ENCODE measurements at places on chromosomes 5 and 9.

DNA sequence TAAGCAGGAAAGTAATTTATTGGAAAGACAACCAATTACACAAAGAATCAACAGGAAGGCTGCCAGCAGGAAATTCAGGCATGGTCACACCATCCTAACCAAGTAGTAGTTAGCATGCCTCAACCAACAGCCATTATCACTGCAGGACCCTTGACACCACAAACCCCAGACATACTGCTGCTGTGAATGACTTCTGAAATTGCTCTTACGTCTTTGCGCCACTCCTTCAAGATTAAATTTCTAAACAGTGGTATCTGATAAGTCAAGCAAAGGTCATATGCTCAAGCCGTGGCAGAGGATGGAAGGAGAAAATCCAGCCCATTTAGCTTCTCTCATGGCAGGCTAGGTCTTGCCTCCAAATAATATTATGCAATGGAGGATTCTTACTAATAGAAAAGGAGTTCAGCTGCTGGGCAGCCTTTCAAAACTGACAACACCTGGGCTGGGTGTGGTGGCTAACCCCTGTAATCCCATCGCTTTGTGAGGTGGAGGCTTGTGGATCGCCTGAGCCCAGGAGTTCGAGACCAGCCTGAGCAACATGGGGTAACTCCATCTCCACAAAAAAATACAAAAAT lies 5.0 kb upstream of the PTGER4 start:
- no peak for DNase-seq

DNA sequence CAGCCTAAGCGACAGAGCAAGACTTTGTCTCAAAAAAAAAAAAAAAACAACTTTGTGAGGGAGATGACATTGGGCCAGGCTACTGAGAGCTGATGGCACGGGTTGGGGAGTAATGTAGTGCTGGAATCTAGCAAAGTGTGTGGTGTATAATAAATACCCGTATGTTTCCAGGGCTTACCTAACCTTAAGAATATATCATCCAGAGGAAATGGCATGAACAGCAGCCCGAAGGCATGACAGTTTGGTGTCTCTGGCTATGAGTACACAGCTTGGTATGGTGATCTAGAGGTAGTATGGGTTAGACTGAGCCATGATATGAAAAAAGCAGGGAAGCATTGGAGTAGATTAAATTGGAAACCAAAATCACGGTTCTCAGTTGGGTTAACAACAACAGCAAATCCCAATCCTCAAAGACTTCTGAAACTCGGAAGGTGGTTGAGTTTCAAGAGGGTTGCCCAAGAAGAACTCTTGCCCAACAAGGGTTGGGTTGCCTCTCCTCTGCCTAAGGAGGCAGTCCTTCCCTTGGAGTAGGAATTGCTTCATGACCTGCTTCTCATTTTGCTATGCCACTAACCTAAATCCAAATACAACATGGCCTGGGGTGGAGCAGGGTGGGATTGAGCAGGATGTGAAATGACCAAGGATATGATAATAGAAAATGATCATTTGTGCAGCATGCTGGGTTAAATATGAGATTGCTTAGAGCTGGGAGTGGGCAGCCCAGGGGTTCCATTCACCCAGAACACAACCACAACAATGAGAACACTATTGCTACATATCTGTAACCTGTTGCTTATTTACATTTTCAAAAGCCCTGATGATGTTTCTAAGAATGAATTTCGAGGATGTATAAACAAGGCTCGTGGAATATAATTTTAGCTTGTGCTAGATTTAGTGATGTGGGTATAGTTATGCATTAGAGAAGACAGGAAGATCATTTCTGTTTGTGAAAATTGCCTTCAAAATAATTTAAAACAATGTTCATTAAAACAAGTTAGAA lies 64.6 kb upstream of the ZFR start:
- no peak for DNase-seq

- DNase-seq, result no peak
Measured at GRCh38 chr9:36382484-36382883, 17.6 kb downstream of the RNF38 start.

DNA sequence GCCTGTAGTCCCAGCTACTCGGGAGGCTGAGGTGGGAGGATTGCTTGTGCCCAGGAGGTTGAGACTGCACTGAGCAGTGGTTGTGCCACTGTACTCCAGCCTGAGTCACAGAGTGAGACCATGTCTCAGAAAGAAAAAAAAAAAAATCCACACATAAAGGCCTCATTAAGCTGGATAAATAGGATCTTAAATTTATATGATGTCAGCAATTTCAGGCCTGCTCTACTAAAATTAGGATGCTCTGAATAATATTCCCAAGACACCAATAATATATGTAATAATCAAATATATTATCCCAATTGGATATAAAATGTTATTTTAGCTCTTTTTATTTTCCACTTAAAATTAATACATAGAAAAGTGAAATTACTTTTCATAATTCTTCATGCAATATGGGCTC lies 43.6 kb downstream of the NLN start:
- DNase-seq, result no peak

DNA sequence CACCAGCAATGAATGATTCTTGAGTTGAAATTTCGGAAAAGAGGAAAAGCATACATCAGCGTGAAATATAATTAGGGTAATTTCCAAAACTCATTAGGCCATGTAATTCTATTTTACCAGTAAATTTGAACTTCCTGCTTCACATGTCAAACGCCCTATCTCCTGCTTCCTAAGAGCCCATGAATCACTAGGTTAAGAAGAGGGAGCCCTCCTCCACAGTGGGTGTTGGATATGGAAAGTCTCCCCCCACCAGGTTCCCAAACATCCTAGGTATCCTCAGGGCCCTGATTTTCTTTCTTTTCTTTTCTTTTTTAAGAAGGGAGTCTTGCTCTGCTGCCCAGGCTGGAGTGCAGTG lies 115.2 kb downstream of the SUSD1 start:
- no peak for DNase-seq

DNA sequence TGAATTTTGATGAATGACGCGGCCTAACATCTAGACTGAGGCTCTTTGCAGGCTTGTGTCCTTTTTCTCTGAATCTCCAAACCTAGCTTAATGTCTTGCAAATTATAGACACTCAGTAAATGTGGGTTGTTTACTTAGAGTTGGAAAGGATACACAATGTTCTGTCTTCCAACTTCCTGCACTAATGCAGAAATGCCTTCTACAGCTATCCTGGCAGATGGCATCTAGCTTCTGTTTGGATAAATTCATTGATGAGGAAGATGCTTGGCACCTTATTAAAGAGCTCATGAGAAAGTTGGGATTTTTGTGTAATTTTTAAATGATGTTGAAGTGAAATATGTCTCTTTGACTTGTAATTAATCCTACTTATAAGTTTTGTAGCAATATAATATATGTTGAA lies 1822.2 kb downstream of the MAT2B start:
- no peak for DNase-seq

All from C1 segment of cervical spinal cord (tissue), 14 donors.